Stimulated activated CD4-positive, alpha-beta T cell treated with anti-CD3 and anti-CD28 coated beads, TNF-alpha, amount 100 ng/mL, for 4 hours (primary cell): ENCODE measurements at places on chromosomes 16 and 17.

- no peak for DNase-seq
Measured at GRCh38 chr17:17822189-17822588, 14.6 kb downstream of the SREBF1 start.

- DNase-seq: no peak
Measured at GRCh38 chr17:9199571-9200551, 178.6 kb downstream of the NTN1 start.

- no peak for DNase-seq
Measured at GRCh38 chr16:84499638-84500037, 4.8 kb downstream of the MEAK7 start.

DNA sequence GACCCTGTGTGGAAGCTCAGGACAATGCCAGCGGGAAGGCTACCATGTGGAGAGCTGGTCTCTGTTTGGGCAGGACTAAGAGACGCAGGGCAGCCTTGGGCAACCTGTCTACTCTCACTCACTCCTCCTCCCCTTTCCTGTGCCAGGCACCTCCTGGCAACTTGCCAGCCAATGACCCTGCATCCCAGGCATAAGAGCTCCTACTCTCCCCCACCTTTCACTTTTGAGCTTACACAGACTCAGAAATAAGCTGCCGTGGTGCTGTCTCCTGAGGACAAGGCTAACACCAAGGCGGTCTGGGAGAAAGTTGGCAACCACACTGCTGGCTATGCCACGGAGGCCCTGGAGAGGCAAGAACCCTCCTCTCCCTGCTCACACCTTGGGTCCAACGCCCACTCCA, 2.6 kb downstream of the HBM start:
- DNase-seq: no peak

DNA sequence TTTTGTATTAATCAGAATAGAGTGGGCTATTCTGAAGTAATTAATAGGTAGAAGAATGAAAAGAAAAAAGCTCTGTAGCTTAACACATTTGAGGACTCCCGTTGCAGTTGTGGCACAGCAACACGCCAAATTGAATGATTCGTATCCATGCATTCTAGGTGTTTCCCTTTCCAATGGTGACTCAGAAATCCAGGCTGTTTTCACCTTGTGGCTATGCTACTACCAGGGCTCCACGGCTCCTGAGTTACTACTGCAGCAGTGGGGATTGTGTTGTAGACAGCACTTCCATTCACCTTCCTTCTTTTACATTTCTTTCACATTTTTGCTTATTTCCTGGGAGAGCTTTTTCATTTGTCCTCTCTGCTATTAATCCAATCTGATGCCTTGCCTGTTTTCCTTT, 1616.4 kb downstream of the CDH8 start:
- DNase-seq: no peak

DNA sequence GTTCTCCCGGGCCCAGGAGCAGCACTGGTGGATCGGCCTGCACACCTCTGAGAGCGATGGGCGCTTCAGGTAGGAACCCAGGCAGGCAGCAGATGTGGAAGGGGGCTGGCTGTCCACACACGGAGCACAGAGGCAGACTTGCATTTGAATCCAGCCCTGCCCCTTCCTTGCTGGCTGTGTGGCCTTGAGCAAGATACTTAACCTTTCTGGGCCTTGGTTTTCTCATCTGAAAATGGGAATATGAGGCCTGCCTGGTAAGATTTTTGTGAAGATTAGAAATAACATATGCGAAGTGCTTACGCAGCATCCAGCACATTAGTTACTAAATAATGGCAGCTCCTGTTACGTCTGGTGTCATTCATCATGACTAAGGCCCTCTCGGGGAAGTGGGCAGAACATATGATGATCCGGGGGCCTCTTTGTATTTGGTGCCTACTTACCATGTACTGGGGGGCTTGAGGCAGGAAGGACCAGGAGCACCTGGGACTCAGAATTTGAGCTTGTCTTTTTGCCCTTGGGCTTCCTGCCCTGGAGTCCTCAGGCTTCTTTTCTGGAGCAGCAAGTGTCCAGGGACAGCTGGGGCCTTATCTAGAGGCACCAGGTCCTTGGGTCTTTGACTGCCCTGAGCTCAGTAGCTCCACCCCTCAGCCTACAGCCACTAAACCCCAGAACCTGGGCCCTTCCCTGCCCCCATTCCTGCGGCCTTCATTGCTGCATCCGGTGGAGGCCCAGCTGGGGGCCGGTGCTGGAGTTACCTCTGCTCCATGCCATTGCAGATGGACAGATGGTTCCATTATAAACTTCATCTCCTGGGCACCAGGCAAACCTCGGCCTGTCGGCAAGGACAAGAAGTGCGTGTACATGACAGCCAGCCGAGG, 53.8 kb downstream of the MRC2 start:
- DNase-seq: no peak

DNA sequence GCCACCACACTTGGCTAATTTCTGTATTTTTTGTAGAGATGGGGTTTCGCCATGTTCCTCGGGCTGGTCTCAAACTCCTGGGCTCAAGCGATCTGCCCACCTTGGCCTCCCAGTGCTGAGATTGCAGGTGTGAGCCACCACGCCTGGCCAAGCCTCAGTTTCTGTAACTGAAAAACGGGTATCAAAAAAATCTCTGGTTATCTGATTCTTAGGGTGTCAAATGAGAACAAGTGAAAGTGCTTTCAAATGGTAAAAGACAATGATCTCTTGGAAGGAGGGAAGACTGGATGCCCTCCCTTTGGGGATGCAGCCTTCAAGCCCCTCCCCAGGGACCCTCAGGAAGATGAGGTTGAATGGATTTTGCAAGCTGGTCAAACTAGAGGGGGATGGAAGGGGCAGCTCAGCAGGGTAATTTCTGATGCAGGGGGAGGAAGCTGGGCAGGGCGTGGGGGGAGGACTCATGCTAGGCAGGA, 22.3 kb downstream of the ARHGAP23 start:
- DNase-seq: no peak
